ENCODE measurements at places on chromosomes 16 and 17. TPM values are rescaled to one million over a fixed set of nuclear protein-coding genes. Genes with fewer than 3 reads are reported as not detected.

The SLC16A11 gene
- not detected for total RNA-seq

The GNG13 gene
- total RNA-seq = not detected

The TMEM235 gene
- not detected for total RNA-seq

The TMEM208 gene
- total RNA-seq = 26.4 TPM

The CDH1 gene
- total RNA-seq = not detected

The HS3ST3B1 gene
- 1.6 TPM for total RNA-seq

The WFIKKN2 gene
- not detected for total RNA-seq

The KRT12 gene
- total RNA-seq = not detected

- DNase-seq = peak; percentile 48
Observed at GRCh38 chr17:17141860-17142552, 64.1 kb downstream of the PLD6 start.

- DNase-seq = no peak
Observed at GRCh38 chr16:84194470-84195200, 3.7 kb downstream of the ADAD2 start.

DNA sequence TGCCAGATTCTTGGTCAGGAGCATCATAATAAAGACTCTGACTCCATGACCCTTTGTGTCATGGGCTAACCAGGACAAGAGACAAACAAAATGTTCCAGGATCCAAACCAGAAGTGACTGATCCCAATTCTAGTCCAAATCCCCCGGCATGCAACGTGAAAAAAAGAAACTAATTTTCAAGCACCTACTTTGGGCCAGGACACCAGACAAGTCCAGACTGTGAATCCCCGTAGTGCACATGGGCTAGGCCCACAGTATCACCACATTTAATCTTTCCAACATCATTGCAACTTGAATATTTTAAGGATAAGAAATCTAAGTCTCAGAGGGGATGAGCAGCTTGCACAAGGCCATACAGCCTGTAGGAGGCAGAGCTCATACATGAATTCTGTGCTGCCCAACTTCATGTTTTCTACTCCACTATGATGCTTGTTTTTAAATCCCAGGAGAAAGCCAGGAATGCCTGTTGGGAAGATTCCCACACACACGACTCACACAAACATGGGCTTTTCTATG lies 365.7 kb downstream of the NPIPA8 start:
- no peak for DNase-seq

- no peak for DNase-seq
Observed at GRCh38 chr17:19385521-19385983, 1.4 kb downstream of the MFAP4 start.

GRCh38 chr17:39096508-39097149 lies 54.8 kb downstream of the PLXDC1 start:
- peak; percentile 37 for DNase-seq

DNA sequence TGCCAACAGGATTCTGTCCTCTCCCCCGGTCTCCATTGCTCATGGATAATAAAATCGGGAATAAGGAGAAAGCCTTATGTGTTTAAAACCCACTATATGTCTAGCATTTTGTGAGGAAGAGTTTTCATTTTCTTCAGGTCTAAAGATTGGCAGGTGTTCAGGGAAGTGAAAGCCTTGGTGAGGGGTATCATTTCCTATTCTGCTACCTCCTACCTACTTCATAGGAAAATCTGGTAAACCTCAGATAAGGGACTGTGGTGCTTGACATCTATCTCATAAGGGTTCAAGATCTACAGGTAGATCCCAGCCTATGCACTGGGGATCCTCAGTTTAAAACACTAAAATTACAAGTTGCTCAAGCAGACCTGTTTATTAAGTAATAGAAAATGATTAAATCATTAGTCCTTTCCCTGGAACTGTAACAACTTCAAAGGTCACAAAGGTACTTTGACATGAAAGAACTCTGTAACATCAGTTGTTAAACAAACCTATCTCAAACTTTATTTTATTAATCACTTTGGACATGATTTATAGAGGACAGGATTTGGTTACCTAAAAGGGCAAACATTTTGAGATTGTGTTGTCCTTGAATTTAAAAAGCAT lies 6.5 kb downstream of the MOSMO start:
- DNase-seq = peak; percentile 52

GRCh38 chr16:1545044-1546040 lies 11.9 kb downstream of the TMEM204 start:
- DNase-seq = no peak

GRCh38 chr17:32656886-32657285 lies 170.1 kb downstream of the CDK5R1 start:
- no peak for DNase-seq

- no peak for DNase-seq
Observed at GRCh38 chr17:64388961-64389565, 1.6 kb downstream of the PECAM1 start.

DNA sequence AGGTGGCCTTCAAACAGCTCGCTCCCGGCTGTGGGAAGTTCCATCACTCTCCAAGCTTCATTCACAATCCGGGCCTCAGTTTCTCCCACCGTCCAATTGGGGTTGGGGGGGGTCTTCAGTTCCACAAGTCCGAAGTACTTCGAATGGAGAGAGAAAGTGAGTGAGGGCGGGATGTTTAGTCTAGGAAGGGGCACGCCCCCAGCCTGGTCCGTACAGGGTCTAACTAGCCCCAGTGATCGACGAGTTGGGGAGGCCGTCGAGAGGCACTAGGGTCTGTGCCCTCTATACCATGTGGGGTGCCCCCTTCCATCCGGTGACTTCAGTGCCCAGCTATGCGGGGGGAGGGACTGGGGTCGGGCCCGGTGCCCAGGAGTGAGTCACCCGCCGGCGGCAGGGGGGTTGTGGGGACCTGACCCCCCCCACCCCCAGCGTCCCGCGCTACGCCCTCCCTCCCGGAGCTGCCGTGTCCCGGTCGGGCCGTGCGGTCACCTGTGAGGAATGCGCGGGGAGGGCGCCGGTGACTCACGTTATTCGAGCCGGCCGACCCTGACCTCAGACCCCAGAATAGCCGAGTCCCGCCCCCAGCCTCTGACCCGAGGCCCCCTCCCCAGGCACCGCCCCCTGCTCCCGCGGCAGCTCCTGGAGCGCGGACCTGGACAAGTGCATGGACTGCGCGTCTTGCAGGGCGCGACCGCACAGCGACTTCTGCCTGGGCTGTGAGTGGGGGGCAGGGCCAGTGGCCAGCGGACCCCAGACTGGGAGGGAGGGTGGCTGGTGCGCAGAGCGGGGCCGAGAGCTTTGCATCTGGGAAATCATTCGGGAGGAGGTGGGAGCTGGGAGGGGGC lies 658 bp downstream of the TNFRSF12A start:
- DNase-seq = peak; percentile 44

DNA sequence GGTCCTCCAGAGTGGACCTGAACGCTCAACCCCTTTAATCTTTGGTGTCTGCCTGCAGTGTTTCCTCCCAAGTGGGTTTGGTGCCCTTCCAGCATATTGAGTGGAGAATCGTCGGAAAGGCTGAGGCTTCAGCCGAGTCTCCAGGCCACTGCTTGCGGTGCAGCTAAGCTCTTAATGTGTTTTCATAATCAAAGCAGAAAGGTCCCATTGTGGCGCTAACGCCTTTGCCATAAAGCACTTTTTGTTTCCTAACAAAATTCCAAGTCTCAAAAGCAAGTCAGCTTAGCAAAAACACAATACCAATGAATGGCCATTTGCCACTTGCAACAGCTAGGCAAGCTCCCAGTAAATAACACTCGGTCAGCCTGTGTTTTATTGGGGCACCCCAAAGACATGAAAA lies 57.6 kb downstream of the KSR1 start:
- no peak for DNase-seq

Data from OCI-LY7 (cell line).